ENCODE measurements at places on chromosomes 6 and 20. TPM values are rescaled to one million over a fixed set of nuclear protein-coding genes. Genes with fewer than 3 reads are reported as not detected.

DNA sequence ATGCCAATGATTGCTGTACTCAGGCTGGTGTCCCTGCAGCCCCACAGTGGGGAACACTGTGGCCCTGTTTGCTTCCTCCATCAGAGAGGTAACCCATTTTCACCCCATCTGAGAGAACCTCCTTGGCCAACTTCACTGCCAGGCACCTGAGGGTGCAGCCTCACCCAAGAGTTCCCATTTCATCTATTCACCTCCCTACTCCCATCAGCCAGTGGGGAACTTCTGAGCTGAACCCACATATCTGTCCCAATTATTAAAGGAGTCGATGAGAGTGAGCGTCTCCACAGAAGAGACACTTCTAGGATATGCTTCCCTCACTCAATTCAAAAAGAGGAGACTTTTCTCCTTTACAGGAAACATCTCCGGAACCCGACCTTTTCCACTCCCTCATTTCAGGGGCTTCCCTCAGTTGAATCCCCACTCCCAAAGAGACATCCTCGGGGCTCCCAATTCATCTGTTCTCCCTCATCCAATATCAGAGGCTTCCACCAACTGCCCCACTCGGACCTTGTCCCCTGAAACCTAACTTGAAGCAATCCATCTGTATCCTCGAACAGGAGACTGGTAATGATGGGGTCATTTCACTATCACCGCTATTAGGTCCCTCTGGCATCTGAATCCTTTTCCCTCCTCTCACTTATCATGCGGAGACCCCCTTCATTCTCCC is 988 bp downstream of the UBE2V1 start:
- no peak for DNase-seq

The ATAT1 gene
- polyA plus RNA-seq = 0.68 TPM

GRCh38 chr20:2163757-2164156 is 62.1 kb downstream of the STK35 start:
- no peak for DNase-seq

DNA sequence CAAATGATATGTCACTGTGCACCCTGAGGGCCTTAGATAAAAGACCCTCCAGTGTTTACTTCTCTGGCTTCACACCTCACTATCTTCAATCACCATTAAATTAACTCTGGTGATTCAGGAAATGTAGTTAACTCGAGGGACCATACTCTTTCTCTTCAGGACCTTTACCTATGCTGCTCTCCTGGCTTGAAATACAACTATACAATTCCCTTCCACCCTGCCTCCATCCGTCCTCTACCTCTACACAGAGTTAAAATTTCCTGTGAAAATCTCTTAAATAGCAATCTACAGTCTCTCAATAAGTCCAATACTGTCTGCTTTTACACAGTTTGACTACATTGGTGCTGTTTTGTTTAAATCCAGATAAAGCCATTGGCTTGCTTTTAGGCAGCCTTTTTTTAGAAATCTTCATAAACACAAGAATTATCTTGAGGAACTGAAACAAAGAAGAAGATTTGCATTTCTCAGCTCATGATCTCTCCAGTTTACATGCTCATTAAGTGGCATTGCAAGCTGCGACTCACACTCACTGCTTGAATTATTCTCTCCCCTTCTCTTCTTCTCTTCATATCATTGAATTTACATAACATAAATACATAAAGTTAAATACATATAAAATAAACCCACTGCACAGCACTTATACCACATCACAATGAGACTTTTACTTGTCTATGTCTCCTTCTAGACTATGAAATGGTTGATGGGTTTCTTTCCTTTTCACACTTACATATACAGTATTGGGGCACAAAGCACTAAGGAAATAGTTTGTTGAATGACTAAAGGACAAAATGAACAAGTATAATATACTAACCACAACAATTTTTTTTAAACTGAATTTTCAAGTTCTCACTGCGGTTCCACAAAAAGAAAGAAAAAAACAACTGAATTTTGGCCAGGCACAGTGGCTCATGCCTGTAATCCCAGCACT is 239.0 kb upstream of the KCNQ5 start:
- no peak for DNase-seq

GRCh38 chr6:167341665-167342655 is 17.1 kb downstream of the TTLL2 start:
- DNase-seq = no peak

DNA sequence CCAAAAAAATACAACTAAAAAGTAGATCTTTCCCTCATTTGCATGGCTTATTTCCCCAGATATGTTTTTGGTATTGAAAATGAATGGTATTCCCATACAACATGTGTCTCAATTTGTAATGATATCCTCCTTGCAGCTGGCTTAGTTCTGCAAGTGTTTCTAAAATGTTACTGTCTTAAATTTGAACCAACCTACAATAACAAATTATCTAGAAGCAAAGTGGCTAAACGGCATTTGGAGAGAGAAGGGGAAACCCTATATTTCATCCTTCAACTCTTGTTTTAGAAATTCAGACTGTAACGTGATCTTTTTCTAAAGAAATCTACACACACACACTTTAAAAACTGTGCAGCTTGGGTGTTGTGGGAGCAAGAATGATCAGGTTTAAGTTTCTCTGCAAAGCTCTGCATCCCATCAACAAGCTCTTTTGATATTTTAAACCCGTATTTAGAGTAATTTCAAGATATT is 153.0 kb downstream of the SOBP start:
- DNase-seq = no peak

The HLA-DPB1 gene
- polyA plus RNA-seq = 981 TPM

The BHLHE23 gene
- polyA plus RNA-seq = not detected

DNA sequence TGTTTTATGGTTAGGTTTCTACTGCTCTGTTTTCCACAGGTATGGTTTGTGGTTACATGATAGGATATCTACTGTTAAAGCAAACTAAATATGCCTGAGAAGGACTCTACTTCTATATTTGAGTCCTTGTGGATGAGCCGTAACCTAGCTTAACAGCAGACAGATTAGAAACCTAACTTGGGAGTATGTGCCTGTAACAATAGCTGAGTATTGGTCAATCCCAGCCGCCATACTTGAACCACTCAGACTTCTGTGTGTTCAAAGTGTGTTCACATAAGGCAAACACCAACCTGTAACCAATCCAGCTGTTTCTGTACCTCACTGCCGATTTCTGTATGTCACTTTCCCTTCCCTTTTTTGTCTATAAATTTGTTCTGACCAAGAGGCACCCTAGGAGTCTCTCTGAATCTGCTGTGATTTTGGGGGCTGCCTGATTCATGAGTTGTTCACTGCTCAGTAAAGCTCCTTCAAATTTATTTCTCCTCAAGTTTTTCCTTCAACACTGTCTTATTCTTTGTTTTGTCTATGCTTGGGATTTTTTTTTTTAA is 37.1 kb downstream of the PHF3 start:
- DNase-seq = no peak

DNA sequence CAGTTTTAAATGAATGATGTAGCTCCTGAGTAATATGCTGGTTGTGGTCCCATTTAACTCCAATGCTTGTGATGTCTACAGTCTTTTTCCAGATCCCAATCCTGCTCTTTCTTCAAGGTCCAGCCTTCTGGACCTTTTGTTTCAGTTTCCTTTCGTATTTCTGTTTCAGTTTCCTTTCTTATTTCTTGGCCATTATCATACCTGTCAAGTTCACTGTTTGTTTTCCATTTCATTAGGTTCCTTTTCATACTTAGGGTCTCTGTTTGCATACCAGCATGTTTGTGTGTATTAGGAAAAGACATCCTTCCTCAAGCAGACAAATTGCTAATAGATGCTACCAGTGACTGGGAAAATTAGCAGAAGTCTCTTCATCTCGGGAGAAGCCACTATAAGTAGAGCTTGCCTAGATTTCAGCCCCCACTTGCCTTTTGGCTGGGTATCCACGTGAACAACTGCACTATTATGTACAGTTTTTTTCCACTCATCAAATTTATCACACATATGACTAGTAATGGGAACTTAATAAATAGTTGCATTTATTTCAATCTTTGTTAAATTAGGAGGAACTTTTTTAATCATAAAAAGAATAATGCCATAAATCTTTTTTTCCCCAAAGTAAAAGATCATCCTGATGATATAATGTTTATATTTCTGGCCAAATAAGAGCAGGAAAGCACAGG is 583.4 kb downstream of the BCKDHB start:
- no peak for DNase-seq

DNA sequence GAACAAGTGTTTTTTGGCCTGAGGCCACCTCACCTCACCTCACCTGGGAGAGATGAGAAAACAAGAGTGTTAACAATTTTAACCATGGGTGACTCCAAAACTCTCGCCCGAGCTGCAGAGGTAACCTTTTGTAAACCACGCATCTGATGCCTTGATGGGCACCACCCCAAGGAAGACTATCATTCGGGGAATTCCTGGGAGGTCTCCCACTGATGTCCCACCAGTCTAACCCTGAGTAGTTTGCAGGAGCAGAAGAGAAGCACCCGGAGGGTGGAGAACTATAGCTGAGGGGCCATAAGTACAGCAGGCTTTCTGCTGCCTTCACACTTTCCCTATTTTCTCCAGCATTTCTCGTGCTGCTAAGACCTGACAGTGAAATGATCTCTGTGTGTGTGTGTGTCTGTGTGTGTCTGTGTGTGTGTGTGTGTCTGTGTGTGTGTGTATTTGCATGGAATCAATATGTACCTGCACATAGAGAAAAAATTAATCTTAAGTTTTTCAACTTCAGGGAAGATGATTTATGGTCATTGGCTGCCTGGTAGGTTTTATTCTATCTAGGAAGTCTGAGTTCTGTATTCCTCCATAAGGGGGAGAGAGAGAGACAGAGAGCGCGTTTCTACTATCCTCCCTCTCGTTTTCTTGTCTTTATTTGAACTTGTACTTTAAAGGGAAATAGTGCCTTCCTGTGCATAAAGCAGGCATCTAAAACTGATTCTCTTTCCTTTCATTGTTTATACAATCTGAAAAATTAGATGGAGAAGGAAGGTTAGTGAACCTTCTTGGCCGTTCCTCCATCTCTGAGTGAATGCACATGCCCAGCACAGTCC is 75.8 kb downstream of the CAP2 start:
- no peak for DNase-seq

The ADGRF4 gene
- not detected for polyA plus RNA-seq

The SLC16A10 gene
- 0.15 TPM for polyA plus RNA-seq

DNA sequence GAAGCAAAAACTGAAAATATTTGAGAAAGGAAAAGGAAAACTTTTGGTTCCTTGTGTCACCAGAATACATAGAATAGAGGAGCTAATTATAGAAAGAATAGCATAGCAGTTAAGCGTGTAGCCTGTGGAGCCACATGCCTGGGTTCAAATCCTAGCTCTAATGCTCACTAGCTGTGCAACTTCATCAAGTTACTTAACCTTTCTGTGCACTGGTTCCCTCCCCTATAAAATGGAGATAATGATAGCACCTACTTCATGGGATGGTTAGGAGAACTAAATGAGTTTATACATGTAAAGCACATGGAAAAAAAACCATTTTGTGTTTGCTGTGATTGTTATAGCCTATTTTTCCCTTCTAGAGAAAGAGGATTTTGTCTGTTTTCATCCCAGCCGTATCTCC is 24.5 kb upstream of the RNGTT start:
- DNase-seq = no peak

GRCh38 chr6:29834564-29835436 is 7.2 kb downstream of the HLA-G start:
- DNase-seq = no peak

GRCh38 chr6:30154709-30155519 is 6.1 kb downstream of the TRIM10 start:
- no peak for DNase-seq

The MCHR2 gene
- polyA plus RNA-seq = not detected

The EBF4 gene
- polyA plus RNA-seq = 0.12 TPM

DNA sequence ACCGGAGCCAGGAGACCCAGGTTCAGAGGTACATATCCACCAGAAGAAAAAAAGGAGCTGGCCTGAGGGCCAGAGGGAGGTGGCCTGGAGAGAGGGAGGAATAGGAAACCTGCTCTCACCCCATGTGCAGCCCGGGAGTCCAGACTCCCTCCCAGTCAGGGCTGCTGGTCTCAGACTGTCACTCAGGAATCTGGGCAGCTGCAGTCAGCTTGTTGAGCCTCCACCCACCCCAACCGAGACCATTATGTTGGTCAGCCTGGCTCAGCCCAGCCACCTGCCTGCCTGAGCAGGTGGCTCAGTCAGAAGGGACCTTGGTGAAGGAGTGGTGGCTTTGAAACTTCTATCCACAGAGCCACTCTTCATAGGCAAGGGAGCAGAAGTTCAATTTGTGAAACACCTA is 53.3 kb upstream of the EPB41L1 start:
- DNase-seq = no peak

DNA sequence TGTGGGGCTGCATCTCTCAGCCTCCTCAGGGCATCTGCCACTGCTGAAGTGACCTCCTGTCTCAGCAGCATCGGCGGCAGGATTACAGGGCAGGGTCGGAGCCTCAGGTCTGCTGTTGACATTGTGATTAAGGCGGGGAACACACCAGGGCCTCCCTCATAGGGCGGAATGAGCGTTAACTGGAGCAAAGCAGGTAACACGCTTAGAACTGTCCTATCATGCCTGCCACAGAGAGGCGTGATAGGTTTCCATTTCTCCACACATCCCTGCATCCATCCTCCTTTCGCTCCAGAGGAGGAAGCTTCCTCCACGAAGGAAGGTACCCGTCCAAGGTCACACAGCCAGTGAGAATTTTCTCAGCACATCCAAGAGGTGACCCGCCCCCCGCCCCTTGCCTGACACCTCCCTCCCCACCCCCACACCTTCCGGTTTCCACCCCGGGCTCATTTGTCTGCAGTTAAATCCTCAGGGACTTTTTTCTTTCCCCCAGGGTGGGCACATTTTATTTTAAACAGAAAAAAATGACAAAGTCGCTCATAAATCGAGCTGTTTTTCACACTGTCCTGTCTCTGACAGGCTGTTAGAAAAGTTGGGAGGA is 200.8 kb downstream of the TFAP2C start:
- no peak for DNase-seq

DNA sequence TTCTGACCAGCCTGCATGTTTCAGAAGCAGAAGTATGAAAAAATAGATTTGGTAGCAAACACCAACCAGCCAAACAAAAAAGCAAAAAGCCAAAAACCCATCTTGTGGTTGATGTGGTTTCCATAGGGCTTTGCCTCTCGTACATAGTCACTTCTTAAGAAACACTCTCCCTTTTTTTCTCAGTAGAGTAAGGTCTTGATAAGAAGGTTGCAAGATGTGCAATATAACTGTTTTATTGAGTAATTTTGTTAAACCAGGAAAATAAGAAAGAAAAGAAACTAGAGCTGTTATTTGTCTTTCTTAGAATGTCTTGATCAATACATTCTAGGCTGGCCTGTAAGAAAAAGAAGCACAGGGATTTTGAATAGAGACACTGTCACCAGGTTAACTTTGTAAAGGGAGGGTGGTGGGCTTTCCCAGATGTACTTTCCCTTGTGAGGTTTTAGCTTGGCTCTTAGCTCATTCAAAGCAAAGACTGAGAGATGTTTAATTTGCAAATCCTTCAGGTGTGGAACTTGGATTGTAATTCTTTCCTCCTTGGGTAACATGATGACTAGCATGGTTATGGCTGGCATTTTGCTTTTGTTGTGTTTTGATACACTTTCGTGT is 49.7 kb downstream of the AKAP12 start:
- no peak for DNase-seq

DNA sequence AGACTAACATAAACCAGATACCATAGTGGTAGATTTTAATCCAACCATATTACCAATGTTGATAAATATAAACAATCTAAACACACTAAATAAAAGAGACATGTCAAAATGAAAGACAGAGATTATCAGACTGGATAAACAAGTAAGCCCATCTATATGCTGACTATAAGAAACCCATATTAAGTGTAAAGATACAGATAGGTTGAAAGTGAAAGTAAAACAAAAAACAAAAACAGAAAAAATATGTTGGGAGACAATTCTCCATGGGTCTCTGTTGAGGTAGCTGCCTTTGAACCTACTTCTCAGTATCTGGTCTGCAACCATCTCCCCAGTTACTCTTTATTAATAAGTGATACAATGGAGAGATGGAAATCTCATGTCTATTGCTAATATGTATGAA is 21.2 kb downstream of the REV3L start:
- no peak for DNase-seq
